ENCODE measurements at places on chromosomes 12 and 14. TPM values are rescaled to one million over a fixed set of nuclear protein-coding genes. Genes with fewer than 3 reads are reported as not detected.

The CBLN3 gene
- 3.4 TPM for total RNA-seq

The NELL2 gene
- not detected for total RNA-seq

The JAG2 gene
- total RNA-seq = 4.4 TPM

The CLEC6A gene
- not detected for total RNA-seq

The KRT2 gene
- total RNA-seq = not detected

The SOS2 gene
- total RNA-seq = 14.1 TPM

The SLC17A8 gene
- not detected for total RNA-seq

The MFAP5 gene
- 22.7 TPM for total RNA-seq

The LPAR5 gene
- not detected for total RNA-seq

The RAD9B gene
- total RNA-seq = not detected

The TBPL2 gene
- not detected for total RNA-seq

The KRT75 gene
- not detected for total RNA-seq

The CHURC1 gene
- total RNA-seq = 53.3 TPM

The BCL11B gene
- not detected for total RNA-seq

The FAM90A1 gene
- not detected for total RNA-seq

The PIWIL1 gene
- total RNA-seq = not detected

The LBHD2 gene
- not detected for total RNA-seq

The CFAP251 gene
- total RNA-seq = 2.6 TPM

The MYH6 gene
- not detected for total RNA-seq

The STAC3 gene
- total RNA-seq = not detected

The GPR84 gene
- not detected for total RNA-seq

The ESR2 gene
- not detected for total RNA-seq

The SLC25A21 gene
- total RNA-seq = 0.18 TPM

The ATXN3 gene
- total RNA-seq = 42.9 TPM

The CCDC38 gene
- total RNA-seq = not detected

The RASAL1 gene
- total RNA-seq = not detected

The NAA30 gene
- 10.4 TPM for total RNA-seq

The GLIPR1L1 gene
- total RNA-seq = not detected

The GPR137C gene
- 0.49 TPM for total RNA-seq

The CLEC9A gene
- total RNA-seq = not detected

The KRT82 gene
- total RNA-seq = not detected
